ENCODE measurements at places on chromosomes 6 and 20.

DNA sequence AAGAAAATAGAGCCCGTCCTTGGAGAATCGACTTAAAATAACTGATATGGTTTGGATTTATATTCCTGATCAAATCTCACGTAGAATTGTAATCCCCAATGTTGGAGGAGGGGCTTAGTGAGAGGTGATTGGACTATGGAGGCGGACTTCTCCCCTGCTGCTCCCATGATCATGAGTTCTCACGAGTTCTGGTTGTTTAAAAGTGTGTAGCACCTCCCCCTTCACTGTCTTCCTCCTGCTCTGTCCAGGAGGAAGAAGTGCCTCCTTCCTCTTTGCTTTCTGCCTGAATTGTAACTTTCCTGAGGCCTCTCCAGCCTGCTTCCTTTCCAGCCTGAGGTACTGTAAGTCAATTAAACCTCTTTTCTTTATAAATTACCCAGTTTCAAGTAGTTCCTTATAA, 529.2 kb downstream of the HAO1 start:
- DNase-seq, result no peak

- no peak for DNase-seq
Observed at GRCh38 chr6:36025932-36026327, 1.5 kb upstream of the SLC26A8 start.

- no peak for DNase-seq
Observed at GRCh38 chr6:82416346-82416745, 52.7 kb downstream of the TPBG start.

DNA sequence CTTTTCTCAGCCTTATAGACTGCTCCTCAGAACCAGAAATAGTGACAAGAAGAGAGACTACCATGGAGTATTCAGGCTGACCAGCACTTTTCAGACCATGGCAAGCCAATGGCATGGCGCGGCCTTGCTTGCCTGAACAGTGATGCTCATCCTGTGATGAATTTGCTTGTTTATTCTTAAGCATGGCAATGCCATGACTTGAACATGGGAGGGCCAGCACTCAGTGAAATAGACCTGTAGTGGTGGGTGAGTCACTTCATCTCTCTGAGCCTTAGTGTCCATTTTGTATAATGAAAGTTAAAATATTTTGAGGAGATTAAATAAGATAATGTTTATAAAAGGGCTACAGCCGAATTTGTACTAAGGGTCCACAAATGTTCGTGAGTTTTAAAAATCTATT, 79.1 kb downstream of the LRRC1 start:
- DNase-seq, result no peak

GRCh38 chr6:1461207-1461606, 71.8 kb downstream of the FOXF2 start:
- DNase-seq, result no peak

DNA sequence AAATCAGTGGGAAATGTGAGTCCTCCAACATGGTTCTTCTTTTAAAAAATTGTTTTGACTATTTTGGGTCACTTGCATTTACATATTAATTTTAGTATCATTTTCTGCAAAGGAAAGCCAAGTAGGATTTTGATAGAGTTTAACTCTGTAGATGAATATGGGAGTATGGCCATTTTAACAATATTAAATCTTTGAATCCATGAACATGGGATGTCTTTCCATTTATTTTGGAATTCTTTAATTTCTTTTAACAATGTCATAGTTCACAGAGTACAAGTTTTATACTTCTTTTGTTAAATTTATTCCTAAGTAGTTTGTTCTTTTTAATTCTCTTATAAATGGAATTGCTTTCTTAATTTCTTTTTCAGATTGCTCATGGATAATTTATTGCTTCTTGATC, 56.5 kb upstream of the ARMC2 start:
- no peak for DNase-seq

DNA sequence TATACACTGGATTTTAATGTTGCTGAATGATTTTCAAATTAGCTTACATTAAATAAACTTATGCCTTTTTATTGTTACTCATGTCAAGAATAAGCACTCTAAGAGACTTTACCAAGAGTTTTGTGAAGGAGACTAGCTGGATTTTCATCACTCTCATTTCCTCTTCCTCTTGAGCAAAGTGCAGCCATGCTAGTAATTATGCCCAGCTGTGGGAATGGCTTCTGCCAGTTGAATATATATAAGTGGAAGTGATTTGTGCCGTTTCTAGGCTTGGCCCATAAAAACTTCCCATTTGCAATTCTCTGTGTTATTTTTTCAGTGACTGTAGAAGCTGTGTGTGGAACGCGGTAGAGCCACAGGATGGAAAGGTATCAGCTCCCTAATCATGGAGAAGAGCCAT, 255.8 kb downstream of the HDGFL1 start:
- DNase-seq, result no peak

- no peak for DNase-seq
Observed at GRCh38 chr6:48099713-48100587, 11.0 kb downstream of the PTCHD4 start.

GRCh38 chr6:97262676-97263075, 20.3 kb downstream of the MMS22L start:
- no peak for DNase-seq

DNA sequence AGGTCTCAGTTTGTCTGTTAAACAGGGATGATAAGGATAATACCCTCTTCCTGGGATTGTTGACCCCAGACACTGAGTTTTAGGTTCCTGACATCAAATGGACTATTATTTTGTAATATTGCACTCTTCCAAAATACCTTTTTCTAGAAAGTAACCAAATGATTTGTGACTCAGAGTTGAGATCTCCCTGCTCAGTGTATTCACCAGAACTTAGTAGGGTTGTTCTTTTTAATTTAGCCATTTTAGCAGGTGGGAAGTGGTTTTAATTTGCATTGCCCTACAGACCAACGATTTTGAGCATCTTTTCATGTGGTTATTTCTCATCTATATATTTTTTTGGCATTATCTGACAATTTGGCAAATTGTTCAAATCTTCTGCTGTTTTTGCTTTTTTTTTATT, 75.1 kb downstream of the TMEM242 start:
- no peak for DNase-seq

- DNase-seq, result no peak
Observed at GRCh38 chr6:170284866-170285469, 5.9 kb downstream of the DLL1 start.

DNA sequence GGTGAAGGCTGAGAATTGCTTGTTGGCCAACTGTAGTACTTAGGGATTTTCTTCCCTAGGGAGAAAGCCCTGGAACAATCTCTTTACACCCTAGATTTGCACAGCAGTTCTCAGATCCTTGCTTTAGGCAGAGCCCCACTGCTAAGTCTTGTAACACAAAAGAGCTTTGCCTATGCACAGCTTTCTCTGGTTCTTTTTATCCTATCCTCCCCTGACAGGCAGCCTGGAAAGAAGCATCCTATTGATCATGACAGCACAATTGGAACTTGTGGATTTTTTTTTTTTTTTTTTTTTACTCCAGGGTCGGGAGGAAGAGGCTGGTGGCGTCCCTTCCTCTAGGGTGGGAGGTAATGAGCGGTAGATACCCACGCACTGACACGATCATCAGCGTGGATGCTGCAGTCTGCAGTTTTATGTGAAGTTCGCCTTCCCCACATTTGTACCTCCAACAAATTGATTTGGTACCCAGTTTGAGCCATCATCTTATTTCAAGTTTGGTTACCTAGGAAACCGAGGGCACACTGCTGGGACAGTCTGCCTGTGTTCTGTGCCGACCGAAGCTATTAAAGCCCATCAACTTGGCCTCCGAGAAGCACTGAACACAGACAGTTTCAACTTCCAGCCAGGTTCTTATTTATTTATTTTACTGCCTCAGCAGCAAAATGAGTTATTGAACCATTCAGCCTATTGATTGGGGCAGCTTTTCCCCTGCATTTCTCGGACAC, 110.1 kb downstream of the NRN1 start:
- DNase-seq, result no peak

GRCh38 chr6:170113141-170113540, 177.7 kb downstream of the DLL1 start:
- DNase-seq, result no peak

DNA sequence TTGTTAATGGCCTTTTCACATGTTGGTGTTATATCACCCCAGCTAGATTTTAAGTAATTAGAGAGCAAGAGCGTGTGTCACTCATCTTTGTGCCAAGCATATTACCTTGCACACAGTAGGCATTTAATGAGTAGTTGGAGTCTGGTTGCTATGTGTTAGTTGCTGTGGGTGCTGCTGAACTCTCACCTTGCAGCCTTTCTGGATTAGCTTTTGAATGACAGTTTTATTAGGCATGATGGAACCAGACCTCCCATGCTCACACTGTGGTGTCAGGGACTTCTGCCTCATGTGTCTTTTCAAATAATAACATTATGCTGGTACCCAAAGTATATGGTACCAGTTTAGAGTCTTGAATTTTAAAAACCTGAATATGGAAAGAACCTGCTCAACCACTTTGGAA, 55.9 kb downstream of the TRAF3IP2 start:
- DNase-seq, result no peak

DNA sequence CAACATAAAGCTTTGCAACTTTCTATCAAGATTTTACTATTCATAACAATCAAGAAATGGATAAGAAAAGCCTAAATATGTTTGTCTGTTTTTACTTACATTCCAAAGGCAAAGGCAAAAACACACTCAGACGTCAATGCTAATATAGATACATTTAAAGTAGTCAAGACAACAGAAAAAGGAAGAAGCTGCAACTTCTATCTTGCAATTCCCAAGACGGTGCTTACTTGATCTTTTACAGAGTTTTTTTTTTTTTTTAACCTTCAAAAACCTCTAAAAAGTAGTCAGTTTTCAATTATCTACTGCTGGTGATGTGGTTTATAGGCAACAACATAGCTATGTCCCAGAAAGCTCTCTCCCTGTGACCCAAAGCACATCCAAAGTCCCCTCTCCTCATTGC, 58.1 kb downstream of the EPB41L2 start:
- no peak for DNase-seq

- no peak for DNase-seq
Observed at GRCh38 chr6:15524861-15525401, 137.9 kb downstream of the DTNBP1 start.

- no peak for DNase-seq
Observed at GRCh38 chr6:11769244-11769643, 9.4 kb downstream of the ADTRP start.

GRCh38 chr6:14542670-14543366, 425.2 kb downstream of the CD83 start:
- peak; percentile 55 for DNase-seq

- no peak for DNase-seq
Observed at GRCh38 chr6:20882014-20882413, 347.8 kb downstream of the CDKAL1 start.

- no peak for DNase-seq
Observed at GRCh38 chr6:21107796-21108195, 485.8 kb upstream of the SOX4 start.

DNA sequence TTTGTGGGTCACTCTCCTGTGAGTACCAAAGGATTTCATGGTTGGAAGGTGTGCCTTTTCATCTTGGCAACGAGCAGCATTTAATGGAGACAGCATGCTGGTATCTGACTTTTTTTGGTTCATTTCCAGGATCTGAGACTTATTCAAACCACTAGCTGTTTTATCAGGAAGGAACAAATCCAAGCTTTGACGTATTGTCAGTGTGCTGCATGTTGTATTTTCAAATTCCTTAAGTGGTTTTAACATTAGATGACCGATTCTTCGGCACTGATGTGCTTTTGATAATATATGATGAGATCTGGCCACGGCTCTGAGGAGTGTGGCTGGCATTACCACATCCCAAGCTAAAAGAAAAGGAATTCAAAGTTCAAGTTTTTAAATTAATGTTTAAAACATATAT, 6.4 kb downstream of the RMND1 start:
- DNase-seq, result no peak

GRCh38 chr20:37668166-37668565, 25.7 kb upstream of the CTNNBL1 start:
- no peak for DNase-seq

DNA sequence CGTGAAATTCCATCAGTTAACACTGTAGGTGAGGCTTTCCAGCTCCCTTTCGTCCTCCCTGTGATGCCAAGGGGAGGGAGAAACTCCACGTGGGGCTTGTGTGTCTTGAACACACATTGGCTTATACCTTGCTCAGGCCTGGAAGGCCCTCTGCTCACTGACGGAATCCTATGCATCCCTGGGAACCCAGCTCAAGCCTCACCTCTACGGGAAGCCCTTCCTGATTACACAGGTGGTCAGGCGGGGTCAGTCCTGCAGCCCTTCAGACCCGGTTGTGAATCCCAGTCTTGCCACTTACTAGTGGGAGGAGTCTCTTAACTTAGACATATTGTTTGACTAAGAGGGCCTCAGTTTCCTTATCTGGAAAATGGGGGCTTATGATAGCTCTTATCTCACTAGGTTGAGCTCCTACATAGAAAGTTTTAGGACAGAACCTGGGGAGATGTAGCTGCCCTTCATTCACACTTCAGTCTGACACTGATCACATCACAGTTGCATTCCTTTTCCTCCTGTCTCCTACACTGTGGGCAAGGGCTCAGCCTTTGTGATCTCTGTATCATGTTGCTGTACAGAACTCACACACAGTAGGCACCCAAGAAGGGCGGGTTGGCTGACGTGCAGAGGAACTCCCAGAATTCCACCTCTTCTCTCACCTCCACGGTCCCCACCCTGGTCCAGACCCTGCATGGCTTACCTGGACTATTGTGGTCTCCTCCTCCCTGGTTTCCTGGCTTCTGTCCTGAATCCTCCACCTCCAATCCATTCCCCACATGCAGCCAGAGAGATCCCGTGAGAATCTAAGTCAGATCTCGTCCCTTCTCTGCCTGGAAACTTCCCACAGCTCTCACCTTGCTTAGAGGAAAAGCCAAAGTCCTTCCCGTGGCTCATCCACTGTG, 129.6 kb downstream of the CEBPB start:
- DNase-seq, result no peak

- DNase-seq, result no peak
Observed at GRCh38 chr6:160349814-160350350, 1.7 kb downstream of the SLC22A3 start.

- no peak for DNase-seq
Observed at GRCh38 chr6:31945507-31946369, at the start of gene CFB. TSS of gene CFB (plus strand) at chr6:31946095. CDS start at chr6:31946222, 127 bp downstream.

DNA sequence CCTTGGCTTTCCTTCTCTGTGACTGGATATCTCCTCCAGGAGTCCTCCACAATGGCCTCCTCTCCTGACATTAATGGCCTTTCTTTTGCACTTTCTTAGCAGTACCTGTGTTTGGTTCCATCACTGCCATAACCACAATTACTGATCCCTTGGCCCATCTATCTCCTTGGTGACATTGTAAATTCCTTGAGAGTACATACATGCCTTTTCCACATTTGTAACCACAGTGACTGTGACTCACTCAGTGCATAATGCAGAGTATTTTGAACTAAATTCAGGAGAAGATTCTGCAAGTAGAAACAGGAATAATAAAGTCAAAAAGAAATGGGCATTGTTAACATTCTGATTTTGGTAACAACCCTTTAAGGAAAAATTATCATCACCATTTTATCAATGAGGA, 197.2 kb upstream of the SOX4 start:
- no peak for DNase-seq

GRCh38 chr6:10382322-10382721, 32.6 kb downstream of the TFAP2A start:
- DNase-seq, result no peak

- DNase-seq, result no peak
Observed at GRCh38 chr6:100268326-100268725, 196.4 kb downstream of the SIM1 start.

GRCh38 chr6:61809004-61809595, 476.9 kb downstream of the KHDRBS2 start:
- no peak for DNase-seq

GRCh38 chr6:165881806-165882205, 218.8 kb upstream of the PDE10A start:
- DNase-seq, result no peak

All from activated T-helper 9 cell treated with anti-CD3 and anti-CD28 coated beads, Interleukin-2, amount 50 U/mL, for 16 hours (primary cell).